ENCODE measurements at places on chromosomes 5 and 9.
A peak's percentile ranks its signal among the peaks of the same experiment; 100 is the strongest.

- peak; percentile 62 for DNase-seq
Measured at GRCh38 chr5:132426525-132427138, 57.1 kb downstream of the SLC22A5 start.

- no peak for DNase-seq
Measured at GRCh38 chr9:134180786-134181647, 16.7 kb upstream of the RNU6ATAC start.

- DNase-seq: no peak
Measured at GRCh38 chr9:123002754-123003153, 30.7 kb upstream of the GPR21 start.

- DNase-seq: peak; percentile 31
Measured at GRCh38 chr5:157571357-157571827, 4.2 kb downstream of the ADAM19 start.

GRCh38 chr5:131973089-131973712, 27.7 kb upstream of the MEIKIN start:
- no peak for DNase-seq

- no peak for DNase-seq
Measured at GRCh38 chr5:59116231-59116865, 533.5 kb downstream of the RAB3C start.

GRCh38 chr5:103138202-103138690, 18.1 kb downstream of the PPIP5K2 start:
- no peak for DNase-seq

DNA sequence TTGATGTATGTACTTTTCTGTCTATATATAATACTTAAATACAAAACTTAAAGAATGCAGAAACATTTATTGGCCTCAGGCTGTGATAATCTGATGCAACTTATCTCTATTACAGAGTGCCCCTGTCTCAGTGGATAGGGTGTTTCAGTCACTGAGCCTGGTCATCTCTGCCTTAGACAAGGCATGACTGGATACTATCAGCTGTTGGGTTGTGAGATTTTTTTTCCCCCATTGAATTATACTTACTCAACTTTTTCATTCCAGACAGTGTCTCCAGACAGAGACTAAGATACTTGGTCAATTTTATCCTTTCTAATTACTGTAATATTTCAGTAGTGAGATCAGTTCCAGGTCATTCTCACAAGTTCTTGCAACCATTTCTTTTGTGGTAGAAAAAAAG, 26.7 kb downstream of the XRCC4 start:
- DNase-seq: no peak

- DNase-seq: no peak
Measured at GRCh38 chr5:120464627-120465435, 731 bp downstream of the PRR16 start.

GRCh38 chr5:111229221-111229835, 5.1 kb downstream of the CAMK4 start:
- DNase-seq: no peak

- DNase-seq: no peak
Measured at GRCh38 chr9:630817-631216, 210.7 kb upstream of the DMRT1 start.

GRCh38 chr5:14852779-14853178, 18.8 kb downstream of the ANKH start:
- no peak for DNase-seq

DNA sequence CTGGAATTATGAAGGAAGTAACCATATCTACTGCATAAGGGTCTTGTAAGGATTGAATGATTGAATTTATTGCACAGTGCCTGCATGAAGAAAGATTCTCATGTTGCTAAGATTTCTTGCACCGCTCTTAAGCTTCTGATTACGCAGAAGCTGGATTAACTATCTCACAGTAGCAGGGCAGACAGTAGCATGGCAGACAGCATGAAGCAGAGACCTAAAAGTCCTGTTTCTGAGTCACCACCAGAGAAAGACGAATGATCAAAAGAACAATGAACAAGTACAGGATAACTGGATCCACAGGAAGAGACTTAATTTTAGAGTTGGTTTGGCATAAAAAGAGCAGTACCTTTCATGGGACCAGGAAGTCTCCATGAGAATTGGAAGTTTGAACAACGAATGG, 142.4 kb downstream of the MAPKAP1 start:
- no peak for DNase-seq

- no peak for DNase-seq
Measured at GRCh38 chr5:15463231-15463980, 36.6 kb upstream of the FBXL7 start.

- DNase-seq: no peak
Measured at GRCh38 chr9:16794103-16794502, 76.4 kb downstream of the BNC2 start.

DNA sequence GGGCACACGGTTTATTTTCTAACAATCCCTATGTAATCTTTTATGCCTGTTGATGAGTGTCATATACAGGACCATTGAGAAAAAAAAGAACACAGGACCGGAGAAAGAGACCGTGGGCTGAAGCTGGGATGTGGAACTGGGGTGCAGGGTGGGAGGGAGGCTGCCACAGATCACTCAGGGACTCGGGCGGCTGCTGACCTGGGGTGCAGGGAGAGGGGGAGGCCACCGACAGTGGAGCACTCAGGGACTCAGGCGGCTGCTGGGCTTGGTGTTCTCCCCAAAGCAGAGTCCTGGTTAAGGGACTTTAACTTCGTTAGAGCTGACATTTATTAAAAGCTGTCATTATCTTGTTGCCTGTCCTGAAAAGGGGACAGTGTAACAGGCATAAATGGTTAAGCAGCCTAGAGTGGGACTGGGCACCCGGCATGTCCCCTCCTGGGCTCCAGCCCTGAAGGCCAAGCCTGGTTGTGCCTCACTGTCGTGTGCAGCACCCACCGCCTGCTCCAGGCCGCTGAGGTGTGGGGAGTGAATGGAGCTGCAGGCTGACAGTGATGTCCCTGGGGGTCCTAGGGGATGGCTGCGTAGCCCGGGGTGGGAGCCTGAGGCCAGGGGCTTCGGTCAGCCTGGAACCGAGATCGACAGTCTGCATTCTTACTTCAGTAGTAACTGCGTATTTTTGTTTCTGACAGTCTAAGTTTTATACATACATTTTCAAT, 14.0 kb downstream of the NDUFS6 start:
- DNase-seq: no peak

DNA sequence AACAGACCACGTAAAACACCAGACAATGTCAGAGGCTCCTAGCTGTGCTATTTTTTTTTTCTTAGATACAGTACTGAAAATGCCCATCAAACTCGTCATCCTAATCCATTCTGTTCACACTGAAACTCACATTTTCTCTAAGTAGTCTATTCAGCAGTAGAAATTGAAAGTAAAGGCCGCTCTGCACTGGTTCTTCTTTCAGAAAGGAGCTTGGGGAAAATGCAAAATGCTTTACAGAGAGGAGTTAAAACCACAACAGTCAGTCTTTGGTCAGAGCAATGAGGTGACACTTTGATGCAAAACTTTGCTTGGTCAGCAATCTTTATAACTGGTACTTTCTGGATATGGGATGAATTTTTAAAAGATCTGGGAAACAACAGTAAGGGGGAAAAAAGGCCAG, 43.8 kb upstream of the SUSD1 start:
- peak; percentile 13 for DNase-seq

DNA sequence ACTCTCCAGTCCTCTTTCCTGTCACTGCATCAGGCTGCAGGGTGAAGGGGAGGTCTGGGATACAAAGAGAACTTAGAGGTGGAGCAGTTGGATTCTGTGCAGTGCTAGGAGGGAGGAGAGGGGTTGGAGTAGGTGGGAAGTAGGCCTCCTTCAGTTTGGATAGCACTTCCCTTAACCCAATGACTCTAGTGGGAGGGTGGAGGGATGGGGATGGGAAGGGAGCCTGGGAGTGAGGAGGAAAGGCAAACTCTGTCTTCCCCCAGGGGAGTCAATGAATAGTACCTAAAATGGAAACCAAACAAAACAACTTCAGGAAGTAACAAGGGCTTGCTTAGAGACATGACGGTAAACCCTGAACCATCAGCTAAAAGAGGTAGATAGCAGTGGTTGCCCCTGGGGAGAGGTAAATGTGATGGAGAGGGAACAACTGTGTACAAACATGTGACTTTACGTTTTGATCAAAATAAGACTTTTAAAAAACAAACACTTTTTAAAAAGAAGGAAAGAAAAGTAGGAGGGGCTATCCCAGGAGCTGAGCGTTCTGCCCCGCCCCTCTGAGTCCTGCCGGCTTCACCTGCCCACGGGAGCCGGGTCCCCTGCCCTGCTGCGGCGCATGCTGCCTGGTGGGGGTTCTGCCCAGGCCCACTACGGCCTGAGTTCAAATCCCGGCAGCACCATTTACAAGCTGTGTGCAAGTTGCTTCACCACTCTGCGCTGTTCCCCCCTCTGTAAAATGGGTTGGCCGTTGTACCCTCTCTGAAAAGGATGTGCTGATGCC, 30.9 kb downstream of the GSN start:
- DNase-seq: no peak

- DNase-seq: no peak
Measured at GRCh38 chr9:79799691-79800335, 228.0 kb downstream of the TLE4 start.

DNA sequence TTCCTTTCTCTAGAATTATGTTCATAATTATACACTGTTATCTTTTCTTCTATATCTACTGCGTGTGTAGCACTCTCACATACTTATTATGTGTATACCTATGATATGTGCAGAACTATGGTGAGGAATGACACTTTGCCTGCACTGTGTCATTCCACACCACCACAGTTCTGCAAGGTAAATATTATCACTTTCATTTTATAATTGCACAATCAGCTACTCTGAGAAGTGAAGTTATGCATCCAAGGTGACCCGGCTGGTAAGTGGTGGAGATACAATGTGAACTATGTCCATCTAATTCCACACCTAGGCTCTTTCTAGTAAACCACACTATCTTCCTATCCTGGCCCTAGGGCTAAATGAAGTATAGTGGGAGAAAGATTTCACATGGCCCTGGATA, 170.1 kb upstream of the ATP10B start:
- DNase-seq: no peak

DNA sequence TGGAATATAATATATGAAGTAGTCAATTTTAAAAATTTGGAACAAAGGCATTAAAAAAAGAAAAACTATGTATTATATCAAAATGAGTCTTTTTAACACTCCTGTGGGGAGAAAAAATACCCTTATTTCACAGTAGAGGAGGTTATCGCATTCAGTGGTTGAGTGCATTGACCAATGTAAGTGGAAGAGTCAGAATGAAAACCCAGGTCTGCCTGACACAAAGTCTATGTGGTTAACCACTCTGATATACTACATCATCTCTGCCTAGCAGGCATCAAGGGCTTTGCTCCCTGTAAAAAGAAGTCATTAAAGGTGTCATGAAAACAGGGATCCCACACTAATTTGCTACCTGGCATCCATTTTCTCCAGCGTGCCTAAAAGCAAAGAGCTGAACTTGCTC, 417.2 kb upstream of the C9orf72 start:
- DNase-seq: no peak

GRCh38 chr5:14810928-14811572, 60.5 kb downstream of the ANKH start:
- DNase-seq: no peak

DNA sequence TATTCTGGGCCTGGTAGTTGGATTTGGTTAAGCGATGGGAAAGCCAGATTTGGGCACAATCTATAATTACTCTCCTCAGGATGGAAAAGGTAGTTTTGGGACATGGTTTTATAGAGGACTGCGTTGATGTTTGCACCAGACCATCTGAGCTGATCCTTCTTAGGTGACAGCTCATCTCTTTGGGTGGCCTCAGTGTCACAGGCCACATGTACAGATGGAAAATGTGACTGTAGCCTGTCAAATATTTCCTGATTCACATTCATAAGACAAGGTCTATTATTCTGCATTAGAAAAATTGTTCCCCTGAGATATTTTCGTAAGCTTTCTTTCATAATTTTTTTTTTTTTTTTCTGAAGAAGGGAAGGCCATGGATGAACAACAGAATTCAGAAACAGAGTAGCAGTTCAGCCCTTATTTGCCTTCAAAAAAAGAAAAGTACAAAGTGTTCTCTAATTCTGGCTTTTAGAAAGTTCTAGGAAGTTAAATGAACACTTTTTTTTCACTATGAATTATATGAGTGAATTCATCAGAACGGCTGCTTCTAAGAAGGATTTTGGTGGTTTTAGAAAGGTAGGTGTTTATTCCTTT, 81.0 kb downstream of the NNT start:
- DNase-seq: no peak

- no peak for DNase-seq
Measured at GRCh38 chr5:87183896-87184295, 83.8 kb upstream of the RASA1 start.
